ENCODE measurements at places on chromosomes 13 and 19.

GRCh38 chr13:79490824-79491223 is 9.9 kb downstream of the NDFIP2 start:
- DNase-seq = no peak

- no peak for DNase-seq
Observed at GRCh38 chr19:19820774-19821320, 703 bp downstream of the ZNF506 start.

- DNase-seq = no peak
Observed at GRCh38 chr13:50893211-50893852, 16.3 kb upstream of the RNASEH2B start.

GRCh38 chr19:30802424-30803013 is 430.3 kb downstream of the ZNF536 start:
- no peak for DNase-seq

DNA sequence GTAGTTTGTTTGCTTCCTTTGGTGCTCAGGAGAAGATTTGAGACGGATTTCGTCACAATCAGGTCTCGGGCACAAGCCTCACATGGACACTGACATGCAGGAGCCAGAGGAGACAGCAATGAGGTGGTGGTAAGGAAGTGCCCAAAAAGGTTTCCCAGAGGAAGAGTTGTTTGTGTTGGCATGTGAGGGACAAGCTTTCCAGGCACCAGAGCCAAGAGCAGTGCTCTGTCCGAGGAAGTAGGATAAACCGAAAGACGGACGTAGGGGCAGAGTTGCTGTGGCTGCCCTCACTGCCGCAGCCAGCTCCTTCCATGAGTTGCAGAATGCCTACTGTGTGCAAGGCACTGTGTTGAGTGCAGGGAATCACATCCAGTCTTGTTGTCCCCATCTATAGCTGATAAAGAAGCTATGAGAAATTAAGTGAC is 27.7 kb downstream of the SAE1 start:
- no peak for DNase-seq

DNA sequence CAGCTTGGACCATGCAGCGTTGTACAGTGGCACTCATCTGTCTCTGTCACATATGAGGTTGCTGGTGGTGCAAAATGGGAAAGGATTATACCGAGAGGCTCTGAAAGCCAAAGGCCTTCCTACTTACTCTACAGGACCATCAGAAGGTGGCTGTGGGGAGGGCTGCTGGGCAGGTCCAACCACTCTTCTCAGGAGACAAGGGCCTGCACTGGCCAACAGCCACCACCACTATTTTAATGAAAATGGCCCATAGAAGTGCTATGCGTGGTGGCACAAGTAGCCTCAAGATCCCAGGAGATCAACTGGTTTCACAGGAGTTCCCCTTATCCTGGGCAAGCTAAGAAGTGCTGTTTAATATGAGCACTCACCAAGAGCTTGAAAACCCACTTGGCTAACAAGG is 52.3 kb downstream of the MRPL57 start:
- DNase-seq = no peak

DNA sequence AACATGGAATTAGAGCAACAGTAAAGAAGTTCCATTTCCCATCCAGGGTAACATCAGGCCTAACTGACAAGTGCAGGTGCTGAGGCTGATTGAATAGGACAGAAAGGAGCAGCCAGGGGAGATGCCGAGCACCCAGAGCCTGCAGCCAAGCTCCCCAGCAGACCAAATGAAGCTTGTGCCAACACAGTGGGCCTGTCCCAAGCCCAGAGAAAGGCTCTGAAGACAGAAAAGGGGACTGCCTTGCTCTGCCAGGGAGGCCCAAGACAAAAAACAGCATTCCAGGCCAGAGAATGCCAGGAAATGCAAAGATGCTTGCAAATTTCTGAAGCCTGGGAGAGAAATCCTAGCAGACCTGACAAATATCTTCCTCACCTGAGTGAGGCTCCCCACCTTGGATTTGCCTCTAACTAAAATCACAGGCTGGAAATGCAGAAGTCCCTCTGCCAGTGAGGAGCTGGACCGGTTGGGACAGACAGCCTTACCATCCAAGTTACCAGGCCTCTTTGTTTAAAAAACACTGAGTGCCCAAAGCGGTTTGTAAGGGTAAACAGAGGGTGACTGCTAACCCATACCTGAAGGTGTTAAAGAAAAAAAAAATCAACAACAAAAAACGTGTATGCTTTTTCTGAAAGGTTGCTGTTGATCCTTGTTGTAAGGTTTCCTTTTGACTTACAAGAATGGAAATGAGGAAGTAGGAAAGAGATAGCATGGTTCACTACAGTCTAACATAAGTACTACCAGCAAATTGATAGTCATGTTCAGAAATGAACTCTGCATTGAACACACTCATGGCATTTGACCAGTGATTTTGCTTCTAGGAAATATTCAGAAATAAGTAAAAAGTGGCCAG is 11.8 kb upstream of the HMGB1 start:
- DNase-seq = no peak

DNA sequence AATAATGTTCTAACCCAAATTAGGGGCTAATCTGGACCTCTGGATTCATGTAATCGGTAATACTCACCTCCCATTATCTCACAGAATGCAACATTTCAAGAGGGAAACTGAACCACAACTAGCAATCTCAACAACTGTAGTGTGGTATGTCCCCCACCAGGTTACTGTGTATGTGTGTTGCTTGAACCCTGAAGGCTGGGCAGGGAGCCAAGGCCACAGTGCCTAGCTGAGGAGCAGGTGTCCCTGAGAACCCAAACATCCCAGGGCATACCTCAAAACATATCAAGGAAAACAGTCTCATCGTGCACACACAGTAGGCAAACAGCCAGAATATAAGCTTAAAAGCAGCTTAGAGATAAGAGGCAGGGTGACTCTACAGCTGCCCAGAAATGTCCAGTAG is 20.5 kb upstream of the NEK3 start:
- DNase-seq = no peak

GRCh38 chr19:10868872-10869547 is 2.3 kb upstream of the CARM1 start:
- no peak for DNase-seq

GRCh38 chr19:35228177-35228930 is at the start of gene FAM187B:
Gene FAM187B (minus strand): TSS chr19:35228739. CDS start chr19:35228680, 59 bp downstream.
- DNase-seq = no peak

- DNase-seq = no peak
Observed at GRCh38 chr13:96984051-96984508, 10.2 kb downstream of the OXGR1 start.

Data from dorsolateral prefrontal cortex (tissue), 122 donors.